Cortex of kidney (tissue), 1 donor: ENCODE measurements at places on chromosomes 3 and 15.

DNA sequence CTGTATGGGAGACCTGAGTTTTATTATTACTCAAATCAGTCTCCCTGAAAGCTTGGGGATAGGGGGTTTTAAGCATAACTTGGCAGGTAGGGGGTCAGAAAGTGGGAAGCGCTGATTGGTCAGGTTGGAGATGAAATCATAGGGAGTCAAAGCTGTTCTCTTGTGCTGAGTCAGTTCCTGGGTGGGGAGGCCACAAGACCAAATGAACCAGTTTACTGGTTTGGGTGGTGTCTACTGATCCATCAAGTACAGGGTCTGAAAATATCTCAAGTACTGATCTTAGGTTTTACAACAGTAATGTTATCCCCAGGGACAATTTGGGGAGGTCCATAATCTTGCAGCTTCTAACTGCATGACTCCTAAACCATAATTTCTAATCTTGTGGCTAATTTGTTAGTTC, 17.8 kb upstream of the IQCF6 start:
- no peak for DNase-seq

DNA sequence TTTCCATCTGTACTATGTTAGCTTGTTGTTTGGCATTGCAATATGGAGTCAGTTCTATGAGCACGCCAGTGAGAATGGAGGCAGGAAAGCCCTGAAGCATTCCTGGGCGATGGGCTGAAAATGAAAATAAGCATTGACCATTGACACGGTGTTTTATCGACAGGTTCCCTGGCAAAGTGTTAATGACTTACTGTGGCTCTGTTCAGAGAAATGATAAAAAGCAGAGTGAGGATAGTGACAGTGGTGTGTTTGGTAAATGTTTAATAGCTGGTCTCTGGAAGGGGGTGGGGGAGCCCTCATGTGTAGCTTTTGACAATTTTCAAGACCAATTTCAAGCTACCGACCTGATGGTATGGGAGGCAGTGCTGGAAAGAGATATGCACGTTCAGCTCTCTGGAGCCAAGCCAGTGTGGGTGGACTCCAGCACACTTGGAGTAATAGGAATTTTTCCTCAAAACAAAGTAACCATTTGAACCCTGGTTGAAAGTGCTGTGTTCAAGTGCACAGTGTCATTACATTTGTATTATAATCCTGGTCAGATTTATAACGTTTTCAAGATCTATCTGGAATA, 341.7 kb upstream of the ROBO2 start:
- DNase-seq, result no peak

GRCh38 chr3:102304550-102304949, 130.3 kb upstream of the ZPLD1 start:
- no peak for DNase-seq

DNA sequence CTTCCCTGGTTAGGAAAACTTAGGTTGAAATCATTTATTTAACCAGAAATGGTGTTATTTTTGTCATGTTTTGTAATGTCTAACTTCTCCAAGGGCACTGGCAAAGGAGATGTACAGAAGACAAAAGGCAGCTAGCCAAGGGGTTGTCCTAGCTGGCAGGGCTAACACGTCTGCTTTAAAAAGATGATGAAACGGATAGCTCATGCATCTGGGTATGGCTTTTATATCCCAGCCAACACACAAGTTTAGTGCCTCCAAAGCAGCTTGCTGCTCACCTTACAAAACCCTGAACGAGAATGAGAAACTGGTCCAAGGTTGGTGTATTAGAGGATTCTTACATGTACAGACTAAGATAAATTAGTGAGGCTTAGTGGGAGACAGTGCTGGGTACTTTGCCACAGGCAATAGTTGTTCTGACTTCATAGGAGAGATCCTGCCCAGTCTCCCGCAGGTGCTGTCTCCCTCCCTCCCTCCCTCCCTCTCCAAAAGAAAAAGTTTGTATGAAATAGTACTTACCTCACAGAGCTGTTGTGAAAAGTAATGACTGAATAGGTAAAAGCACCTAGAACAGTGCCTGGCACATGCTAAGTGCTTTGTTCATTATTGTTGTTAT, 47.8 kb downstream of the KCNMB2 start:
- DNase-seq, result no peak

DNA sequence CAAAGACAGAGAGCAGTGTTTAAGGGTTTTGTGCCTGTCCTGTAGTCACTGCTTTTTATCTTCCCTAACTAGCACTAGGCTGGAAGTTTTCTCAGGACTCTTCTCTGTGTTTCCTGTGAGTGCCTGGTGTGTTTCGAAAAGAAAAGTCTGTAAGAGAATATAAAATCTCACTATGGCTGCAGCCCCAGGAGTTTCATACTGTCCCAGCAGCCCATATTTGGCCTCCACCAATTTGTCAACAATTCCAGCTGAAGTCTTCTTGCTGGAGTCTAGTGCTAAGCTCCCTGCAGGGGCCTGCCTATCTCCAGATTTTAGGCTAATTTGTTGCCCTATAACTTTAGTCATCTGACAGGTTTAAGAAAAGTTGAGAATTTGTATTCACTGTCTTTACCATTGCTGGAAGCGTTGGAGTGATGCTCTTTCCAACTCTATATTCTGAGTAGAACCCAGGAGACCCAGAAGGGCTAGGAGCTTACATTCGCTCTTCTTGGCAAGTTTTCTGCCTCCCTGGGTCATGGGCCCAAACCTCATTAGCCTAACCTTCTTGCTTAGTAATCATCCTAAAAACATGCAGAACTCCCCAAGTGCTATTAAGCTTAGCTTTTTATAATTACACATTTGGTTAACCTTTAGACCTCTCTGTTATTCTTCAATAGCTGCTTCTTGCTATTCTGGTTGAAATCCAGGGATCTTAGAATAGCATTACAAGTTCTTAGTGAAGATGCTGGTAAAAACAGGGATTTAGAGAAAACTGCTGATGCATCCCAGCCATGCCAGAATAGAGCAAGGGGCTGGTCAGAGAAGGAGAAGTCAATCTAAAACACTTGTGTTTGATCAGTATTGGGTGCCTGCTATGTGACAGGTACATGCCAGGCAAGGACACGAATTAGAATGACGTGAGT, 283.1 kb downstream of the NEK10 start:
- no peak for DNase-seq

GRCh38 chr3:65665915-65666314, 372.8 kb downstream of the MAGI1 start:
- DNase-seq, result no peak

DNA sequence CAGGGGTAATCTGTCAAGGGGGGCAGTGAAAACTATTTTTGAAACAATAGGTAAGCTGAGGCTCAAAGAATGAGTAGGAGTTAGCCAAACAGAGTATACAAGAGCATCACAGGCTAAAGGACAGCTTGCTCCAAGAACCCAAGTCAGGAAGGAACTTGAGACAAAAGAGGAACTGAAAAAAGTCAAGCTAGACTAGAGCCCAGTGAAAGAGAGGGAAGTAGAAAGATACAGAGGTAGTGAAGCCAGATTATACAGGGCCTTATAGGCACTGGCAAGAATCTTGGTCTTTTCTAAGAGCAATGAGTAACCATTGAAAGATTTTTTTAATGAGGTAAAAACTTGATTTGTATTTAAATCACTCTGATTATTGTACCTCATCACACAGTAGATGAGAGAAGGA, 69.9 kb downstream of the FILIP1L start:
- no peak for DNase-seq

DNA sequence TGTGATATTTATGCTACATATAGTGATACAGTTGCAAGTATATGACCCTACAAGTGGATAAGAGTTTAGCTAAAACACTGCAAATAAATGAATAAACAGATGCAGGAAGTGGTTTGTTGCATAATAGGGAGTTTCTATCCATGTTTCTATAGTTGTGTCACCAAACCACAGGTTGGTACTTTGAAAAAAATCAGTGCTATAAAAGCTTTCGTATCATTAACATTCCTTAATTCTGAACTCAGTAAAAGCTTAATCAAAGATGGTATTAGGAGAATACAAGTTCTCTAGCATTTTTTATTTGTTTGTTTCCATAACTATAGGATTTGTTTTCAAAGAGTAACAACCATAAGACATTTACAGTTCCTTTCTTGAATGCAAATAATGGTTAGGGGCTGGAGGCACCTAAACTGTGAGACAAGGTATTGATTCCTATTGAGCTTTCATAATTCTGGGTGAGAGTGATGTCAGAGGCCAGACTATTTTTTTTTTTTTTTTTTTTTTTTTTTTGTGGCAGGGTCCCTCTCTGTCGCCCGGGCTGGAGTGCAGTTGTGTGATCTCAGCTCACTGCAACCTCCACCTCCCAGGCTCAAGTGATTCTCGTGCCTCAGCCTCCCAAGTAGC, 29.6 kb downstream of the CPOX start:
- no peak for DNase-seq

DNA sequence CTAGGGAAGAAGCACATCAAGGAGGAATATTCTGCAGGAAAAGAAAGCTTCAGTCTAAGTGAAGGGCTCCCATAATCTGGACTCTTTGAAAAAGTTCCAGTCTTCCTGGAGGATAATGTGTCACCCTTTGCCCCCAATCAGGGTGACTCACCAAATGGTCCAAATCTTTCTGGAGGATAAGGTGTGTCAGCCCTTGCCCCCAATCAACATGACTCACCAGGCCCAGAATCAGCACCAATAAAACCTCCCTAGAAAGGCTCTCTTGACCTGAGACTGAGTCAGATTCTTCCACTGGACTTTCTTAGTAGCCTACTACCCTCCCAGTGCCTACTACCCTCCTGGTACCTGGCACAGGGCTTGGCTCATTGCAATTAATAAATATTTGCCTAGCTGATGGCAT, 9.5 kb upstream of the ARL14 start:
- no peak for DNase-seq

DNA sequence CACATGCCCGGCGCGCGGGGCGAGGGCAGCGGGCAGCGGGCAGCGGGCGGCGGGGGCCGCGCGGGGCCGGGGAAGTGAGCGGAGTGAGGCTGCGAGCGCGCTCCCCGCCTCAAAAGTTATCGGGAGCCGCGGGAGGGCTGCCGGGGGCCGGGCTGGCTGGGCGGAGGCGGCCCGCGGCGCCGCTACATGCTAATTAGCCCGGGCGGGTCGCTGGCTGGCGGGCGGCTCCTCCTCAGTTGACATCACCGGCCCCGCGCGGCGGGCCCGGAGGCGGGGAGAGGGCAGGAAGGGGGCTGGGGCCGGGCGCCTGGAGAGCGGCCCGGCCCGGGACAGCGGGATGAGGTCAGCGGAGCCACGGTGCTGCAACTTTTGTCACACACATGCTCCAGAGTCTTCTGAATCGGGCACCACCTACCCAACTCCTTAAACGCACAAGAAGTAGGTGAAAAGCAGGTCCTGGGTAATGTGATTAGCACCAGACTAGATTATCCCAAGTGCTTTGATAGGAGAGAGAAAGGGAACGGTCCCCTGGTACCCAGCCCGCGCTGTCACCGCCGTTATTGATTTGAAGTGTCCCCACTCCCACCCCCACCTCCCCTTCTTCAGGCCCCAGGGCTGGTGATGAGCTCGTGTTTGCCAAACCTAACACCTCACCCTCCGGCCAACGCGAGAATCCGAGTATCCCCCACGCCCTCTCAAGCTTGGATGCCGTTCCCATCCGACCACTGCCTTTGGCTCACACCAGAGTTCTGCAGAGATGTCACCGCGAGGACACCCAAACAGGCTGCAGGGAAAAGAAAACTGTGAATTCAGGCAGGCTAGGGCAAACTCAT, at the start of gene HEG1:
Gene HEG1 (minus strand): TSS at position 85 of the 833 bp plus-strand sequence. CDS start 107 bp downstream, outside the sequence.
- DNase-seq, result no peak

DNA sequence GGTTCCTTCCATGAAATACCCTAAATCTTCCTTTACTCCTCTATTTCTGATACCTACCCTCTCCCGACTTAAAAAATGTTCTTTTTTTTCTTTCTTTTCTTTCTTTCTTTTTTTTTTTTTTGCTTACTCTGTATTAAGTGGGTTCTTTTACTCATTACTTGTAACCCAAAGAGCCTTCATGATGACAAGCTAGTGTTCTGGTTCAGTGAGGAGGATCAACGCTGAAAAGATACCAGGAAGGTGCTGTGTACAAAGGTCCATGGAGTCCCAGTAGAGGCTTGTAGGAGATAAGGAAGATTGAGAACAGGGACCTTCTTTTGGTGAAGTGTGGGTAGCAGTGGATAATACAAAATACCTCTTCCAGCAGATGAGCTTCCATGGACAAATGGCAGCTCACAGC, 63.8 kb upstream of the SLC2A2 start:
- no peak for DNase-seq

- DNase-seq, result no peak
Measured at GRCh38 chr3:190826018-190826417, 36.5 kb downstream of the GMNC start.

DNA sequence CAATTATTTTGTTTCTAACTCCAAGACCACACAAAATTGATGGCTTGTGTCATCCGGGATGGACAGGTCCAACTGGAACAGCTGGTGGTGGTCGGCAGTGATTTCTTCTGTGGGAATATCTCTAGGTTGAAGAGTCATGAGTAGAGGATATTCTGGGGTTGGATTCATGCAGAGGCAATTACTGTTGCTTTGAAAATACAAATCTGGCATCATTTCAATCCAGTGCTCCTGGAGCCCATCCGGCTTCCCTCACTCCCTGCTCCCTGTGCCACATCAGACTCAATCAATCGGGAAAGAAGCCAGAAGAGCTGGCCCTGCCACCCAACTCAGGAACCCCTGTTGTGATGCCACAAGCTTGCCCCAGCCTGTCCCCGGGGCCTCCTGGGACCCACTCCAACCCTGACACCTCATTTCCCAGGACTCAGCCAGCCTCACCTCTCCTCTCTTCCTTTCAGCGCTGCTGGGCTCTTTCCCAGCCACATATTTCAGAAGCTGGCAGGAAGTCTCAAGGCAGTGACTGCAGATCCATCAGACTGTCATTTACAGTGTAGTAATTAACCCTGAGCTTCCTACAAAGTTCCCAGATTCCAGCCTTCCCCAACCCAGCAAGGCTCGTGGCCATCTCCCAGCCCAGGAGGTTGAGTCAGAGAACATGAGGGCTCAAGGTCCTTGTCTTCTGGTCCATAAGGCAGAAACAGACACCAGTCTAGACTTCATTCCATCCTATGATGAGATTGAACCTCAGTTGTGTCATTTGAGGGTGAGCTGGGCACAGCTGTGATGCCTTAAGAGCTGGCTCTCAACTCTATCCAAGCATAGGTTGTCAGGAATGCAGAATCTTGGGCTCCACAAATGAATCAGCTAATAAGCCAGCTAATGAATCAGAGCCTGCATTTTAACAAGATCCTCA, 114.0 kb downstream of the FAM174B start:
- DNase-seq, result no peak

DNA sequence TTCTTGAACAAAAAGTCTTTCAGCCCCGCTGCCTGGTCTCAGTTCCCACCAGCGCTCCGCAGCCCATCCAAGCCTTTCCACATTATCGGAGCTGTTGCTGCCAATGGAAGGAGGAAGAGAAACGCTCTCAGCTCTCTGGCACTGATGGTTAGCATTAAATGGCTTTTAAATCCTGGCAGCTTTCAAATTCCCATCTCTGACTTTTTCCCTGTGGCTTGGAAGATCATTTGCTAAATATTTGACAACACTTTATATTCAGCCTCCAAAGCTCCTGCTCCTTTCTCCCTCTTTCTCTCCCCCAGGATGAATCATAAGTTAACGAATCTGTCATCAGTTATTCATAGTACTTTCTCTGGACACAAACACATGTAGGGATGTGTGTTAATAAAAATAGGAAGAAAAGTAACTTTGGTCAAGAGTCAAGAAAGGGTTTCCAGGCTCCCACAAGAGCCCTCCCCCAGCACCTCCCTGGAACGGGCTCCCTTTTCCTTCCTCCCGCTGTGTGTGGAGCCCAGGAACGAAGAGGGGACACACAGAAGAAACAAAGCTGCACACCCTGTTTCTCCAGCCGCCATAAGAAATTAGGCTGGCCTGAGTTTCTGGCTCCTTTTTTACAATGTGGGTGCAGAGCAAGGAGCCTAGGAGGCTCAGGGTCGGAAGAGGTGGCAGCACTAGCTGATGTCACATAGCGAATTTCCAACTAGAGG, 47.6 kb upstream of the TSEN2 start:
- no peak for DNase-seq
